ENCODE measurements at places on chromosomes 1 and 21.

DNA sequence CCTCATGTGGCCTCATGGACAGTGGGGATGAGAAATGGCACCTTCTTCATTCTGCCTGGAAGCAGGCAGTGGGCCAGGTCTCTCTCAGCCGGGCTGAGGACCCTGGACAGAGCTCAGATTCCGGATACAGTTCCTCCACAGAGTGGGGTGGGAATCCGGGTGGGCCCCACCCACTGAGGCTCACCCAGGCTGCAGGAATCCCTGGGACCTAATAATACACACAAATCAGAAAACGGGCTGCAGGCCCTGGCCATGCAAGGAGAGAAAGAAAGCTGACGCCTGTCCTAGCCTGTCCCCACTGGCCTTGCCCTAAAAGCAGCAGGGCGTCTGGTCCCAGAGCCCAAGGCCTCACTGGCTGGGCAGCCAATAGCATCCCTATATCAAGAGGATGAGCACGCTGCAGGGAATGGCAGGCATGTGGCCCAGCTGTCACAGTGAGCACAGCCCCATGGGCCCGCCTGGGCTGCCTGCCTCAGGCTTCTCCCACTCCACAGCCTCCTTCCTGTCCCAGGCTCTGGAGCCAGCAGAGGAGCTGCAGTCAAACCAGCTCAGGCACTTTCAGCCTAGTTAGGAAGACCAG lies 25.3 kb downstream of the ACTA1 start:
- no peak for DNase-seq

- no peak for DNase-seq
Observed at GRCh38 chr1:203769505-203770343, 4.7 kb downstream of the LAX1 start.

DNA sequence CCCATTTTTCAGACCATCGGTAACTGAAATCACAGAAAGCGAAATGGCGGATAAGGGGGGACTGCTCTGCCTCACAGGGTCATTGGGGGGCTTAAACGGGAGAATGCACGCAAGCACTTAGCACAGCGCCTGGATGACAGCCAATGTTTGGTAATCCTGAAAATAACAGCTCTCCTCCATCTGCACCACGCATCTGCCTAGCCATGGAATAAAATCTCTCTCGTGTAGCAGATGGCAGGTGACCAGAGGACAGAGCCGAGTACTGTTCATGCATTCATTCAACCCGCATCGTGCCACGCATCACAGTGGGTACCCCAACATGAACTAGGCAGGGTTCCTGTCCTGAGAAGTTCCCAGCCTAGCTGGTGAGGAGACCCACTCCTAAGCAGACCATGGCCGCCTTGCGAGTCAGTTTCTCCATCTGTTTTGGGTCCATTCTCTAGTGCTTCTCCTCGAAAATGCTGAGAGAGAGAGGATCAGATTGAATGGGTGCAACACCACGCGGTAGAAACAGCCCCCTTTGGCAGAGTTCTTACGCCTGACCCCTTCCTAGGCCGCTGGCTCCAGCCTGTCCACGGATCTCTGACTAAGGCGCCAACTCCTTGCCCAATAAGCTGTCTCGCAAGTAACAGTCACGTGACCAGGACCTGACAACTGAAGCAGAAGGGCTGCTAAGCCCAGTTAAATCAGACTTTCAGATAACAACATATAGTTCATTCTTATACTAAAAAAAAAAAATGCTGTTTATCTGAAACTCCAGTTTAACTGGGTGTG lies 7.3 kb downstream of the SLC1A7 start:
- peak; percentile 22 for DNase-seq

GRCh38 chr21:35965699-35966098 lies 94.6 kb downstream of the SETD4 start:
- no peak for DNase-seq

DNA sequence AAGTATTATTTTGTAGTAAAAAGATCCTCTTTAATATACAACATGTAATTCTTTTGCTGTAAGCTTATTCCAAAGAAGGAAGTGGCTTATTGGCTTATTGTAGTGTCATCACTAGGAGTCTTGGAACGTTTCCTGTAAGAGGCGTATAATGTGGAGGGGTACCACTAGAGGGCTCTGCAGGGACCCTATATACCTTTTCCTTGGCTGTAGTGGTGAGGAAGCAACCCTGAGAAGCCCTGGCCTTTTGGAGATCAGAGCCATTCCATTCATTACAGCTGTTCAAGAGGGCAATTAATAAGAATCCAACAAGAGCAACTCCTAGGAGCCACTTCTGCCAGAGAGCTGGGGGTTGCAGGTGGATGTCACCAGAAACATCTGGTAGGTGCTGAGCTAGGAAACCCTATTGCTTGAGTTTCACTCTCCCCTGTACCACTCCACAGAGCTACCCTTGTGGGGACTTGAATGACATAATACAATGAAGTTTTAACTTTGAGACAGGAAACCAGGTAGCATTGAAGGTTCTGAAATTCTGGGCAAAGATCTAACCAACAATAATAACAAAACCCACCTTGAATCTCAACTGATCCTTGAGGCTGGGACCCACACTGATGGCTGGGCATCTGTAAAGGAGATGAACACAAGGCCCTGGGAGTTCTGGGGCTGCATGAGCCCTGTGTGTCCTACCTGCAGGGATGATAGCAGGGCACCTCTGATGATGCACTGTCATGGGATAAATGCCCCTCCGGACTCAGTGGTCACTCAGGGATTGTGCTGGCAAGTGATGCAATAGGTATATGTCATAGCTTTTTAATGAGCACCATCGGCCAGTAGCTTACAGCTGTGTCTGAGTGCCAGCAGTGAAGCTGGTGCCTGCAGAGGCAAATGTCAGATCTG lies 160.2 kb upstream of the COA6 start:
- DNase-seq = peak; percentile 33

GRCh38 chr1:76162254-76162653 lies 87.7 kb downstream of the ST6GALNAC3 start:
- no peak for DNase-seq

DNA sequence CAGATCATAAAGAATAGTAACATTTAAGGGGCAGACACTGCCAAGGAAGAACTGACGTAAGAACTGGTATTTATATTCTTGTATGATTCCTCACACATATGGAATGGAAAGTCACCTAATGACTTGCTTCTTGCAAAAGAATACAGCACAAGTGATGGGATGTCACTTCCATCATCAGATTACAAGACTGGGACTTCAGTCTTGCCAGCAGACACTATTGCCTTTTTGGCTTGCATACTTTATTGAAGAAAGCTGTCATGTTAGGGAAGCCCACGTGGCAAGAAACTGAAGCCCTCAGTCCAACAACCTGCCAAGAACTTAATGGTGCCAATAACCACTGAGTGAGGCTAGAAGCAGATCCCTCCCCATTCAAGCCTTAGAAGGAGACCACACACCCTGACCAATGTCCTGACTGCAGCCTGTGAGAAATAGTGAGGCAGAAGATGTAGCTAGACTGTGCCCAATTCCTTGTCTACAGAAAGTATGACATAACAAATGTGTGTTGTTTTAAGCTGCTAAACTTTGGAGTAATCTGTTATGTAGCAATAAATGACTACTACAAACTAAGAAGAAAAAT lies 12.0 kb downstream of the EGLN1 start:
- DNase-seq = no peak

DNA sequence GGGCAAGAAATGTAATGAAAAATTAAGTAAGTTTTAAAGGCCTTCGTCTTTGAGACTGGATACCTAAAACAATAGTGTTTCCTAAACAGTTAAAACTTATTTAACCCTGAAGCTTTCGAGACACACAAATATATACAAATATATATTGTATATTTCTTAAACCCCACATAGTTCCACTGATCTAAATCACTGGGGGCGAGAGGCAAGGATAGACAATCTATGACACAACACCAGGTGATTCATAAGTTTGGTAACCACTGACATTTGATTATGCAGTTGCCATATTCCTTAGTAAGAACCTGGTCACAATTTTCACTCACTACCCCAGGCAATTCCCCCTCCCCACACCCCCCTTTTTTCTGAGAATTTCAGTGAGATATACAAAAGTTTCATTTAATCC lies 55.3 kb upstream of the BOLA1 start:
- DNase-seq = no peak

DNA sequence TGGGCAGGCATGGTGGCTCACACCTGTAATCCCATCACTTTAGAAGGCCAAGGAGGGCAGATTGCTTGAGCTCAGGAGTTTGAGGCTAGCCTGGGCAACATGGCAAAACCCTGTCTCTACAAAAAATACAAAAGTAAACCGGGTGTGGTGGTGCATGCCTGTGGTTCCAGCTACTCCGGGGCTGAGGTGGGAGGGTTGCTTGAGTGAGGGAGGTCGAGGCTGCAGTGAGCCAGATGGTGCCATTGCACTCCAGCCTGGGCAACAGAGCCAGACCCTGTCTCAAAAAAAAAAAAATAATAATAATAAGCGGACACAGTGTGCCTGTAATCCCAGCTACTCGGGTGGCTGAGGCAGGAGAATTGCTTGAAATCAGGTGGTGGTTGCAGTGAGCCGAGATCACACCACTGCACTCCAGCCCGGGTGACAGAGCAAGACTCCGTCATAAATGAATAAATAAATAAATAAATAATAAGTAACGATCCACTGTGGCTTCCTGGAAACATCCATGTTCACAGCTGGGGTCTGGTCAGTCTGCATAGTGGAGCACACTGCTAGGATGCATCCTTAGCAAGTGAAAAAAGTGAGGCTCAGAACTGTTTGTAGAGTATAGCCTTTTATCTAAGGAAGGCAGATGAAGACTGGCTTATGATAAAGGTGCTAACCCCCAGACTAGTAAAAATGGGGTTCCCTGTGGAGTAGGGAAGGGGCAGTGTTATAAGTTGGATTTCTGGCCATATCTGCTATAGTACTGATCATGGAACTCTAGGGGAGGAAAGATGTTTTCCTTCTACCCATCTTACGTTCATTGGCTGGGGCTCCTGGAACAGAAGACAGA lies 15.7 kb downstream of the PKNOX1 start:
- no peak for DNase-seq

GRCh38 chr1:47252369-47252768 lies 20.3 kb upstream of the TAL1 start:
- DNase-seq = no peak

DNA sequence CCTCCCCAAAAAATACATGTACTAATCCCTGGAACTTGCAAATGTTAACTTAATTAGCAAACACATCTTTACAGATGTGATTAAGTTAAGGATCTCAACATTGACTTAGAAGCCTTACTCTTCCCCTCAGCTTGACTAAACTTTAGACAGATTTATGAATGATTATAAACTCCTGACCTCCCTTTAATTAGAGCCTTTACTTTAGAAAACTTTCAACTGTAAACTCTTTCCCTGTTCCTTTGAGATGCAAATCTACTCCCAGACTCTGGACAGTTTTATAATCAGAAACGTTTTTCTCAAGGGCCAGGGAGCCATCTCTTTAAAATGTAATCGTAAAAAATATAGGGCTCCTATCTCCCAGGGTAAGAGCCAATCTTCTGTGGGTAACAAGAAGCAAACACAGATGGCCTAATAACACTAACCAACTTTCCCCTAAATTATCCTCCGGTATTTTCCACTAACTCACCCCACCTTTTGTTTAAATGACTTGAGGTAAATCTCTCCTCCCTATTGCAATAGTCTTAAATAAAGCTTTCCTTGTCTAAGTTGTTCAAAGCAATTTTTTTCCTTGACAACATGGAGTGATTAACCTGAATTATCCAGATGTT lies 284.1 kb downstream of the BRINP3 start:
- no peak for DNase-seq

GRCh38 chr1:33169290-33170055 lies 12.4 kb downstream of the TRIM62 start:
- DNase-seq = no peak

- no peak for DNase-seq
Observed at GRCh38 chr1:100023482-100023881, 53.7 kb downstream of the SLC35A3 start.

- no peak for DNase-seq
Observed at GRCh38 chr1:67635055-67635809, 49.8 kb upstream of the GADD45A start.

- no peak for DNase-seq
Observed at GRCh38 chr21:35606146-35606545, 454.2 kb downstream of the SETD4 start.

DNA sequence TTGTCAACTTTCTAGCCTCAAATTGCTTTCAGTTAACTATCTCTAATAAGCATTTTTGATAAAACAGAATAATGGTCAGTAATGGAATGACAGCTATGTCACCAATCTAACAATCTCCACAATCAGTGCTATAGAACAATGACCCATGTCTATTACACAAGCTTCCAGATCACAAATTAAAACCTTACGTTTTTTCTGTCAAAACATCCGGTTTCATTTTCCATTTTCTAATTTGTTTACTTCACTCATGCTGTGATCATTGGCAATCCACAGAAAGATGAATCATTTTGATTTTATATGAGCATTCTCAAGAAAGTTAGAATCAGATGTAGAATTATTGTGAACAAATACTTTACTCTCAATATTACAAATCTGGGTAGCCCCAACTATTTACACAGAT lies 80.3 kb downstream of the KCNT2 start:
- DNase-seq = no peak

- DNase-seq = no peak
Observed at GRCh38 chr1:109876617-109877316, 33.9 kb upstream of the CSF1 start.

- no peak for DNase-seq
Observed at GRCh38 chr1:7042322-7043190, 257.3 kb downstream of the CAMTA1 start.

GRCh38 chr1:2344744-2345296 lies 46.5 kb downstream of the MORN1 start:
- no peak for DNase-seq

DNA sequence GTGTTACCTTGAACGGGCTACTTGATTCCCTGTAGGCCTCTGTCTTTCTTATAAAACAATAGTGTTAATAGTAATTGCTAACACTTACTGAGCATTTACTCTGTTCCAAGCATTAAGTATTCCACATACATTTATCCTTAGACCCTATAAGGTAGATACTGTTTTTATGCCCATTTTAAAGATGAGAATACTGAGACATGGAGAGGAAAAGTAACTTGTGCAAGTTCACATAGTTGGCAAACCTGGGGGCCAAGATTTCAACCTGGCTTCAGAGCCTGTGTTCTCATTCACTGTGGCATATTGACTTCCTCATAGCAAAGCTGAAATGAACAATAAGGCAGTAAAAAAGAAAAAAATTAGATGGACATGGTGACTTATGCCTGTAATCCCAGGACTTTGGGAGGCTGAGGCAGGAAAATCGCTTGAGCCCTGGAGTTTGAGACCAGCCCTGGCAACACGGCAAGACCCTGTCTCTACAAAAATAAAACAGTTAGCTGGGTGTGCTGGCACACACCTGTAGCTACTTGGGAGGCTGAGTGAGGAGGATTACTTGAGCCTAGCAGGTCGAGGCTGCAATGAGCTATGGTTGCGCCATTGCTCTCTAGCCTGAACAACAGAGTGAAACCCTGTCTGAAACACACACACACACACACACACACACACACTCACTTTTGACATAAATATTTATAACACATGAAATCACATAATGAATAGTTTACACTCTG lies 19.6 kb upstream of the HMGN2 start:
- no peak for DNase-seq

- no peak for DNase-seq
Observed at GRCh38 chr21:41317063-41317392, 427 bp downstream of the FAM3B start.
